Fibroblast of gingiva (primary cell): ENCODE measurements at places on chromosomes 1 and 21.

DNA sequence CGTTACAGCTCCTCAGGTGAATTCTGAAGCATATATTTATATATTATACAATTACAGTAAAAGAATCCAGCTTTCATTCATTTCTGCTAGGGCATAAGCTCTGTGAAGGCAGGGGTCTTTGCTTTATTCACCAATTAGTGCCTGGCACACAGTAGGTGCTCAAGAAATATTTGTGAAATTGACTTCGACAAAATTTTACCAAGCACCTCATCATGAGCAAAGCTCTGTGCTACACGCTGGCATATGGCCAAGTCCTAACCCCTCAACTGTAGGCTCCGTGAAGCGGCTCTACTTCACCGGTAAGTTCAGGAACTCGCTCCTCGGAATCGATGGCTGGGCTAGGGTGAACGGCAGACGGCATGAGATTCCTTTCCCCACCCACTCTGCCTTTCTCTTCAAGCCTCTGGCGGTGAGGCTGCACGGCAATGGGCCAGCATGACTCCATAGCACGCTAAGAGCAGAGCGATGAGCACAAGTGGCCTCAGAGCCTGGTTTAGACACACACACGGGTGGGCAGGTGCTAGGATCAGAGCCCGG lies 8.7 kb downstream of the C1orf174 start:
- DNase-seq: no peak

DNA sequence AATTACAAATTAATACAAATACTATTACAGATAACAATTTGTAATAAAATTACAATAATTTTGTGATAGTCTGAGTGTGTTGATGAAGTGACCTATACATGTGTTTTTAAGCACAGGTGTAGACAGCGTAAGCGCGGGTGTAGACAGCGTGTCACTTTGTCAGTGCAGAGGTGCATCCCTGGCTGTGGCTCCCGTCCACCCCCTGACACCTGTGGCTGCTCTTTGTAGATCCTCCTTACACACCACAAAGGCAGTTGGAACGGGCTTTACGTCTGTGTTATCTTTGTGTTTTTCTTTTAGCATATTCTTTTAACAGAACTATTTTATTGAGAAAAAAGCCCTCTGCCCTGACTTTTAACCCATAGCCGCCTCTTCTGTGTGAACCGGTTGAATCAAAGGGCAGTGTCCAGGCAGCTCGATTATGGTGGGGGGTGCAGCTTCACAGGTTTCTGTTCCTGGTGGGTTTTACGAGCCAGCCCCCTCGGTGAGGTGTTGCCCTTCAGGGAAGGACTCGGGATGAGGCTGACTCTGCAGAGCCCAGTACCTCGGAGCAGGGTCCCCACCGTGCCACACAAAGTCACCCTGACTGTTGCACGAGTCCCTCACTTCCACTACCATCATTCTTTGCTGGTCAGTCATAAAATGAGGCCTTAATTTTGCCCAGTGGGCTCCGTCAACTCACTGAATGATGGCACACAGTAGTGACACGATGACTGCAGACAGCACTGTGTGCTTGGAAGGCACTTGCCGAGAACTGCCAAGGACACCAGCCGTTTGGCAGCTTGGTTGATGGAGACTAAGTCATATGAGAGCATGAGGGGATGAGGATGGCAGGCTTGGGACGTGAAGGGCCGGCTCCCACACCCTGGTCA lies 86.4 kb upstream of the COL6A1 start:
- no peak for DNase-seq

DNA sequence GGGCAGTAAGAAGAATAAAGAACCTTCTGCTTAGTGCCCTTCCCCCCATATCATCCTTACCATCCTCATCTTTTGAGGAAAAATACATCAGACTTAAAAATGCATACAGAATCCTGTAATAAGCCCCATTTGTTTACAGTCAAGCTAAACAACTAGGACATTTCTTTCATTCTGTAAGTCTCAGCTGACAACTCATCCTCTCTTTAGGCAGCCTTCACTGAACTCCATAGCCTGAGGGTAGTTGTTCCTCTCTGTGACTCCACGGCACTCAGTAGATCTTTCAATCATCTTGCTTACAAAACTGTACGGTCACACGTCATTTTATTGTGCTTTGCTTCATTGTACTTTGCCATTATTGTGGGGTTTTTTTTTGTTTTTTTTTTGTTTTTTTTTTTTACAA lies 82.5 kb downstream of the NRIP1 start:
- DNase-seq: peak; percentile 6

GRCh38 chr1:222375701-222376100 lies 172.2 kb downstream of the HHIPL2 start:
- no peak for DNase-seq

DNA sequence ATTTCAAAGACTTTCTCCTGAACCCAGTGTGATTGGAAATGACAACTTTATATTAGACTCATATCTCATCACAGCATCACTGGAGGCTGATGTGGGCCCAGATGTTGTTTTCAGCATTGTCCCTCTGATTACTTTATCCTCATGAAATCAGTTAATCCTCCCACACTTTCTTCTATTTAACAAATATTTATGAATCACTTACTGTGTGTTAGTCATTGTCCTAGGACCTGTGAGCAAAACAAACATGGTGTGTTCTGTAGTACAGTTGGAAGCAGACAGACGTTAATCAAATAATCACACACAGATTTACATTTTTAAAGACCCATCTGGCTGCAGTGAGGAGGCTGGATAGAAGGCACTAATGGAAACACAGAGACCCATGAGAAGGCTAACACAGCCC lies 383.7 kb downstream of the PRDM2 start:
- no peak for DNase-seq

GRCh38 chr1:182766881-182767645 lies 22.5 kb upstream of the NPL start:
- DNase-seq: no peak

- DNase-seq: peak; percentile 93
Measured at GRCh38 chr1:219659684-219660083, 46.8 kb upstream of the ZC3H11B start.

DNA sequence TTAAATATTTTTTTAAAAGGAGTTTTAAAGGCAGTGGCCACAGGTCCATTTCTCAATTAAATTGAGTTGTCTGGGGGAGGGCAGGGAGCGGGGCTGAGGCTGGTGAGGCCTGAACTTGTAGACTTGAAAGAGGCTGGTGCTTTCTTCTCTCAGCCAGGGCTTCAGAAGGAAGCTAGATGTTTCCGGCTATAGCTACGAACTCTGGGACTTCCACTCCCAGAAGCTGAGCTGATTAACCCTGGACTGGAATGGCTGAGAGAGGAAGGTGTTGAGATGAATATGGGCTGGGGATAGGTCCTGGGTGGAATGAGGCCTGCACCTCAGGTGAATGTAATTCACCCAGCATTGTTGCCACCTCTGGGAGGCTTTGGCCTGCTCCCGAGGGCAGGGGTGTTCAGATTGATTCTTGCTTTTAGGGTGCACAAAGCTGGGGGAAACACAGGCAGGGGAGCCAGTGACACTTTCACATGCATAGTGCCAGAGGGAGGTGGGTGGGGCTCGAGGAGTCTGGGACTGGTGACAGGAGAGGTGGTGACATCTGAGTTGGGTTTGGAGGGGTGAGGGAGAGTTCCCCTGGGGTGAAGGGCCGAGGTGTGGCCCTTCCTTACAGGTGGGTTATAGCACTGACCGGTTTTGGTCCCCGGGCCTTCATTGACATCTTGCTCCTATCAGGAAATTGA lies 18.2 kb downstream of the LDLRAP1 start:
- no peak for DNase-seq

GRCh38 chr21:36882776-36883175 lies 83.7 kb downstream of the HLCS start:
- DNase-seq: no peak

GRCh38 chr21:33021150-33021549 lies 4.6 kb upstream of the OLIG2 start:
- no peak for DNase-seq

- no peak for DNase-seq
Measured at GRCh38 chr1:47756411-47756810, 240.8 kb downstream of the TRABD2B start.

DNA sequence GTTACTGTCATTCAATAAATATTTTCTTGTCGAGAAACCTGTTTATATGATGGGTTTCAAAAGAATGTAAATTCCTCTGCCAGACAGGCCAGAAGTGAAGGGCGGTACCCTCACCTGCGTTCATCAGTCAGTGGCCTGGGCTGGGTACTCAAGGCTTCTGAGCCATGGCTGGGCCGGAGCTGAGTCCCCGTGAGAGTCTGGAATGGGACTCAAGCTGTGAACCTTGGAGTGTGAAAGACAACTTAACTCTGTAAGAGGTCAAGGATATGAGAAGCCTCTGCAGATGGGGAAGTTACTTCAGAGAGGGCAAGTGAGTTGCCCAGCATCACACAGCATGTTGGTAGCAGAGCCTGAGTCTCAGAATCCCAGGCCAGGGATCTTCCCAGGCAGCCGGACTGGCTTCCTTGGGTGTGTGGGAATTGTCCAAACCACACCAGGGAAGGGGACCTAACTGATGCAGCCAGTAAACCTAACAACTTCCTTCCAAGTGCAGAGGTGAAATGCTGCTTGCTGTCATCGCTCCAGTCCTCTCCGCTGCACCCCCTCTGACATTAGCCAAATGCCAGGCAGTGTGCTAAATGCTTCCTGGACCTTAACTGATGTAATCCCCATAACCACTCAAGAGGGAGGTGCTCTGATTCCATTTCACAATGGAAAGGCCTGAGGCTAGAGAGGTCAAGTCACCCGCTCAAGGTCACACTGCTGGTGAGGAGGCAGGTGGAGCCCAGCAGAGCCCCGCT lies 4.8 kb downstream of the DISP3 start:
- DNase-seq: no peak

DNA sequence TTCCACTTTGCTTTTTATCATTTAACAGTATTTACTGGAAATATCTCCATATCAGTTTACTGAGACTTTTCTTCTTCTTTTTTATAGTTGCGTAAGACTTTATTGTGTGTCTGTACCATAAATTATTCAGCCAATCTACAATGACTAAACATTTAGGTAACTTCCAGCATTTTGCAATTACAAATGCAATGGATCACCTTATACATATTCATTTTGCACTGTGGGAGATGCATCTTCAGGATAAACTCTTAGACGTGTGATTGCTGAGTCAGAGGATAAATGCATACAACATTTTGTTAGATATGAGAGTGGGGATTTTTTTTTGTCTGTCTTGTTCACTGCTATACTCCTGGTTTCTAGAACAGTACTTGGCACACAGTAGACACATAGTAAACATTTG lies 95.7 kb upstream of the GCLM start:
- DNase-seq: peak; percentile 24

DNA sequence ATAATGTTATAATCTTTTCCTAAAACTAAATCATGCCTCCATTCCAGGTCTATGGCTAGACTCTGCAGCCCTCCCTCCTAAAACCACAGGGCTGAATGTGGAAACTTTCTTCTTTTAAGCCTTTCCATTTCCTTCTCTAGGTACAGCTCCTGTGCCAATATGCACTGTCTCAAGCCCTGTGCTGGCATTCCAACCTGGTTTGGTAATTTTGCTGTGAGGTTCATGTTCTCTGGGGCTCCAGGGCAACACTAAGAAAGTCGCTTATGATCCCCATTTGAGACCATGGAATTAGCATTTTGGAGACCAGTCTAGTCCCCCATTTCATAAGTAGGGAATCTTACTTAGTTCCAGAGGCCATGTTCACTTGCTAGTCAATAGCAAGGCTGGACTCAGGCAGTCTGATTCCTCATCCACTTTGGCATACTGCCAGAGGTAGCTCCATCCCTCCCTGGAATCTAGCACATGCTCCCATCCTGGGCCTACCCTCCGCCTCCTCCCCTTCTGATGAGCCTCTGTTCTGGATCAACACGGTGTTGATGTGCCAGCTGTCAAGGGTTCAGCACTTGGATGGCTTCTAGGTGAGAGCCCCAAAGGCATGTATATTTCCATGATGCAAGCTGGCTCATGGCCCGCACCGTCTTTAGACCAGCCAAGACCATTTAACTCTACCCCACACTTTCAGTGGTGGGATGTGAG lies 36.5 kb downstream of the ZMYND12 start:
- no peak for DNase-seq

GRCh38 chr1:40477678-40478053 lies 576 bp downstream of the ZFP69 start:
- peak; percentile 13 for DNase-seq

DNA sequence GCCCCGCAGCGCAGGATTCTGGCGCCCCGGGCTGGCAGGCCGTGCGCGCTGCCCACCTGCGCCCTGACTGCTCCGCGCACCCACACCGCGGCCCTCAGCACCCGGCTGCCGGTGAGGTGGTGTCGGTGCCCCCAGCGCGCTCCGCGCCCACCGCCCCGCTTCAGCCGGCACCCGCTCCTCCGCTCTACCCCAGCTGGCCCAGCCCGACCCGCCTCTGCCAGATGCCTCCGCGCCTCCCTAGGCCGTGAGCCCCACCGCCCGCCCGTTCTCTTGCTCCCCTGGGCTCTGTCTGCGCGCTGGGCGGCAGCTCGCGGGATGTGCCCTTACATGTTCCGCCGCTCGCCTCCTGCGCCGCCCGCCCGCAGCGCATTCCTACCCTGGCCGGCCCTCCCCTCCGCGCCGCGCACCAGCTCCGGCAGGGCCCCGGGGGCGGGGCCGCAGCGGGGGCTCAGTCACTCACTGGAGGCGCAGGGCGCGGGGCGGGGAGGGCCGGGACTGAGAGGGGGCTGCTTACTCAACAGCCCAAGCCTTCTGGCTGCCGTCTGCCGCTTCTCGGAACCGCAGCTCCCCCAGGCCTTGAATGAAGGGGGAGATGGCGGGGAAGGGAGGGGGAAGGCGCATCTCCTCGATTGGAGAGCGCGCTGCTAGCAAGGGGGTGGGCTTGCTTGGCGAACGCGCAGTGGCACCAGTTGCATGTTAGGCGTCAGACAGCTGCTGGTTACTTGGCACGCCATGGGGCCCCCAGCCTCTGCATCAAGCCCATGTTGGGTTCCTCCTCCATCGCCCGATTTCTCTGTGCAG lies at the start of gene PHLDA3:
PHLDA3 (minus strand) TSS at position 345 of the 801 bp plus-strand sequence. CDS start 402 bp downstream, outside the sequence.
- peak; percentile 93 for DNase-seq

DNA sequence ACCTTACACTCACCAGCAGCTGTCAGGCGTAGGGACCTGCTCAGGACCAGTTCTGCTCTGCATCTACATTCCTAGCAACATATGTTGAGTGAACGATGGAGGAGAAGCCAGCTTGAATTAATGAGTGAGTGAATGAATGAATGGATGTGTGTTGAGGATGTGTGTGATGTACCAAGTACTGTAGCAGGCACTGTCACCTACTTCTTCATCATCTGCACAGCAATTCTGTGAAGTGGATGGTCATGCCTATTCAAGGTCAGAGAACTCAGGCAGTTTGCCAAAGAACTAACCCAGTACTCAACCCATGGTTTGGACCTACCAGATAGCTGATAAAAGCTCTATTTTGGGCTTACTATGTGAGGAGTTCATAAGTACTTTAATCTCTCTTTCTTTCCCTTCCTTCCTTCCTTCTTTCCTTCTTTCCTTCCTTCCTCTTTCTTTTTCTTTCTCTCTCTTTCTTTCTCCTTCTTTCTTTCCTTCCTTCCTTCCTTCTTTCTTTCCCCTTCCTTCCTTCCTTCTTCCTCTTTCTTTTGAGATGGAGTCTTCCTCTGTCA lies 56.9 kb downstream of the ATP1A1 start:
- DNase-seq: no peak

- DNase-seq: no peak
Measured at GRCh38 chr1:22612671-22613571, 23.5 kb upstream of the C1QA start.
